Putamen (tissue), 1 donor: ENCODE measurements at places on chromosomes 2 and 18.

DNA sequence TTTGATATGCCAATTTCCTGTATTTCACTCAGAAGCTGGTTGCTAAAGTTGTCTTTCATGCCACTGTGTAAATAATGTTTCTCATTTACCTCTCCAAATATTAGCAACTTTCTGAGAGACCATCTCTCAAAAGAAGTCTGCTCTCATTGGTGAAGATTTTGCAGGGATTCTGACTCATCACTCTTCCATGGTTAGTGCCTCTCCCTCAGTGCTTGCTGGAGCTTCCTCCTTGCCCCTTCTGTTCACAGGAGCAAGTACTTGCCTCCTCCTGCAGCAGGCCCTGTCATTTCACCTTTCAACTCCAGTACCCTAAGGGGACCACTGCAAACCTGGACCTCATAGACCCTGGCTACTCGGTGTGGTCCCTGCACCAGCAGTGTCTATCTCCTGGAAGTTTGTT lies 168.8 kb downstream of the ZNF385B start:
- no peak for DNase-seq

DNA sequence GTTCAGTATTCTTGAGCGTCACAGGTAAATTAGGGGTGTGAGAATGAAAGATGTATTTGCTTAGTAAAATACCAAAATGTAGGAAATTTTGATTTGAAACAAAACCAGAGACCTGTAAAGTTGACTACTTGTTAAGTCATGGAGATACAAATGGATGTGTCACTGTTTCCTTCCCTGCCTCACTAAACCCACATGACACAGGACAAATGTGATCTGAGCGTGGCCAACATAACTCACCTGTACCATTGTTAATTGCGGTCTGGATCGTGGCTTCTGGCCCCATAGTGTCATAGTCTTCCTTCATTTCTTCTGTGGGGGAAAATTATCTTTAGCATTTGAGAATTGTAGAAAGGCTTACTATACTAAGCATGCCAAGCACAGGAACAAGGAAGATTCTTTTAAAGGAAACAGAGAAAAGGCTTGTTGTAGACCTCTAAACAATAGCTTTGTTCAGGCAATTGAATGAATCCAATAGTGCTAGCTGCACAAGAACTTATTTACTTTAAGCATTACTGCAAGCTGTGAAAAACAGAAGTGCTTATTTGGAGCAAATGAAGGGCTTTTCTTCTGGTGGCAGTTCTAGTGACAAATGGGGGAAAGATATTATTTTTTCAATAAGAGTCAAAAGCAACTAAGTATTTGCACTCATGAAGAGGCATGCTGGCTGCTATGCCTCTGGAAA lies 95.2 kb downstream of the ZEB2 start:
- peak; percentile 89 for DNase-seq

- peak; percentile 74 for DNase-seq
These were observed 29.5 kb downstream of the RAB31 start for GRCh38 chr18:9737472-9738121.

DNA sequence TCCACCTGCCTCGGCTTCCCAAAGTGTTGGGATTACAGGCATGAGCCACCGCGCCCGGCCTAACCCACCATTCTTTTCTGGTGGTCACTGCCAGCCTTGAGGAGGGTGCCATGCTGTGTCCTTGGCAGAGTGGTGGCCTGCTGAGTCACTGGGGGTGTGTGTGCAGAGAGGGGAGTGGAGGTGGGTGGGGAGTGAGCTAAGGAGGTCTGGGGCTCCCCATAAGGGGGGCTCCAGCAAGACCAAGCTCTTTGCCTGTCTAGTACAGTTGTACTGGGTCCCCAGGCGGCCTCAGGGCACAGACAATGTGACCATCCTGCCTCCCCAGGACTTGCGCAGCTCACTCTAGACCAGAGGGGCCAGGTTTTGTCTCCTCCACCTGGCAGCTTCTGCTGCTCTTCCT lies 36.1 kb downstream of the LAMA3 start:
- no peak for DNase-seq
